ENCODE measurements at places on chromosomes 6 and 20. TPM values are rescaled to one million over a fixed set of nuclear protein-coding genes. Genes with fewer than 3 reads are reported as not detected.

Gene LY6G6C
- total RNA-seq, result not detected

Gene GSTA3
- not detected for total RNA-seq

- H3K36me3 ChIP-seq, result no peaks in the 10 kb centered on the region
- H3K27ac ChIP-seq, result no peak overlapping the region
- no peaks in the 10 kb centered on the region for H3K27me3 ChIP-seq
Observed at GRCh38 chr6:63269470-63269869, 50.3 kb downstream of the LGSN start.

DNA sequence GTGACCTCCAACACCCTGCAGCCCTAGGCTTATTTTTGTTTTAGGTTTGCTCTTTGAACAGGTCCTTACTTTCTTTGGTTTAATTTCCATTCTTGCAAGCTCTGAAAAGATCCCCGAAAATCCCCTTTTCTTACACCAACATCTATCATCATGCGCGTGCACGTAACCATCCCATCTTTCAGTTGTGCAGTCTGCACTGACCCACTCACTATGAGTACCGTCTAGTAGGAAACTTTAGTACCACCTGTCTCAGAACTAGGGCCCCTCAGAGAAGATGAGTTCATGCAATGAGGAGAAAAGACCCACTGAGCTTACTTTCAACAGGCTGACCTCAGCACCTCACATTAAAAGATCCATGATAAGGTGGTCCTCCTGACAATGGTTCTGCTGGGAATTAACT lies 120.6 kb upstream of the AGPAT4 start:
- H3K27me3 ChIP-seq, result no peaks in the 10 kb centered on the region
- H3K4me3 ChIP-seq, result no peak overlapping the region
- H3K4me1 ChIP-seq, result peaks cover 6% of the 10 kb centered on the region
- H3K27ac ChIP-seq, result no peak overlapping the region
- H3K36me3 ChIP-seq, result no peaks in the 10 kb centered on the region
- DNase-seq, result no peak

DNA sequence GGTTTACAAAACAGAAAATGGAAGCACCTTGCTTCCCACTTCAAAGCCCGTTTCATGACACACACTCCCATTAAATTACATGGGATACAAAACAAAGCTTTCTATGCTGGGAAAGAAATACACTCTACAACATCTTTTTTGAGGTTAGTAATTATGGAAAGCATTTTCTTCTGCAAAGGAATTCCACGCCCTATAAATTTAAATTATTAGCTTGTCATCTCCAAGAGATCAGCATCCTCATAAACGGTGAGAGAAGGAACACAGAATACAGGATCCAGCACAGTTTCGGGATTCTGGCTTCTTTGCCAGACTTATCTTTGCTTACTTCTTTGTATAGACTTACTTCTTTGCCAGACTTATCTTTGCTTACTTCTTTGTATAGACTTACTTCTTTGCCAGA lies 1.3 kb upstream of the SMPDL3A start:
- no peak overlapping the region for H3K4me3 ChIP-seq
- DNase-seq, result no peak
- no peaks in the 10 kb centered on the region for H3K36me3 ChIP-seq
- peaks cover 3% of the 10 kb centered on the region for H3K27me3 ChIP-seq

Gene PSORS1C2
- total RNA-seq, result not detected

- H3K4me3 ChIP-seq, result no peak overlapping the region
- H3K27ac ChIP-seq, result no peak overlapping the region
- DNase-seq, result no peak
- H3K4me1 ChIP-seq, result no peaks in the 10 kb centered on the region
- H3K36me3 ChIP-seq, result no peaks in the 10 kb centered on the region
Observed at GRCh38 chr6:84685983-84686584, 78.3 kb downstream of the TBX18 start.

- DNase-seq, result no peak
- no peaks in the 10 kb centered on the region for H3K27me3 ChIP-seq
- no peak overlapping the region for H3K4me3 ChIP-seq
- no peak overlapping the region for H3K27ac ChIP-seq
- H3K4me1 ChIP-seq, result no peaks in the 10 kb centered on the region
Observed at GRCh38 chr6:147567141-147567805, 58.8 kb downstream of the SAMD5 start.

GRCh38 chr6:157433678-157434081 lies 52.7 kb downstream of the ZDHHC14 start:
- no peak overlapping the region for H3K4me3 ChIP-seq
- H3K27me3 ChIP-seq, result no peaks in the 10 kb centered on the region
- no peak for DNase-seq
- H3K36me3 ChIP-seq, result no peaks in the 10 kb centered on the region

GRCh38 chr20:37914672-37915433 lies 11.9 kb downstream of the VSTM2L start:
- DNase-seq, result peak; percentile 12
- no peaks in the 10 kb centered on the region for H3K36me3 ChIP-seq

DNA sequence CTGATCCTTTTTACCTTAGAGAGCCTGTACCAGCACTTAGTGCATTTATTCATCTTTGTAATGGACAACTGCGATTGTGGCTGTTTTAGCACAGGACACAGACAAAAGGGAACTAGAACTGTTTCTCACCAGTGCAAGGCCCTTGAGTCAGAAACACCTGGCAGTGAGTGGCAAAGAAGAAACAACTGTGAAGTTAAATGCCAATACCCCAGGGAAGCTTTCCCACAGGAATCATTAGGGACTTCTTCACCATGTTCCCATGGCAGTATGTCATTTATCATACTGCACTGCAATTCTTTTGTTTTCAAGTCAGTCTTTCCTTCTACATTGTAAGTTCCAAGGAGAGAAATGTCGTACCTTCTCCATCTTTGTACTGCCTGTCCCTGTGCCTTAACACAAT lies 28.6 kb upstream of the CDYL start:
- H3K4me1 ChIP-seq, result no peaks in the 10 kb centered on the region
- H3K27ac ChIP-seq, result no peak overlapping the region
- H3K36me3 ChIP-seq, result no peaks in the 10 kb centered on the region
- no peak for DNase-seq
- no peaks in the 10 kb centered on the region for H3K27me3 ChIP-seq

Gene POPDC3
- total RNA-seq, result not detected

Gene BTNL2
- not detected for total RNA-seq

DNA sequence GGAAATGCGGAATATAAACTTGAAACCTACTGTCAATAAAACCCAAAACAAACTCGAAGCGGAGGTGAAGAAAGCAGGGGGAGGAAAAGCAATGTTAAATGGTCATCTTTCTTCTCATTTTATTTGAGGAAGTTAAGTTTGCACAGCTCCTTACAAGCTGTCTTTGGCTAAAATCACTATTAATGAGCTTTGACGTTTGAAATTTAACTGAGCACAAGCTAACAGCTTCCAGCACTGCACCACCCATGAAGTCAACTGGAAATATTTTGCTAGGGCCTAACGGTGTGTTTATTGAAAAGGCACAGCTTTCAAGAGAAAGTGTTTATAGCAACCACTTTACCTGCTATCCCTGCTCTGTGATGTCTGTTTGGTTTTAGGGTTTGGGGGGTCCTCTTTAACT lies 103.8 kb downstream of the PKHD1 start:
- H3K36me3 ChIP-seq, result no peaks in the 10 kb centered on the region
- DNase-seq, result no peak
- no peaks in the 10 kb centered on the region for H3K27me3 ChIP-seq
- no peak overlapping the region for H3K27ac ChIP-seq

Gene DNPH1
- 25.4 TPM for total RNA-seq

DNA sequence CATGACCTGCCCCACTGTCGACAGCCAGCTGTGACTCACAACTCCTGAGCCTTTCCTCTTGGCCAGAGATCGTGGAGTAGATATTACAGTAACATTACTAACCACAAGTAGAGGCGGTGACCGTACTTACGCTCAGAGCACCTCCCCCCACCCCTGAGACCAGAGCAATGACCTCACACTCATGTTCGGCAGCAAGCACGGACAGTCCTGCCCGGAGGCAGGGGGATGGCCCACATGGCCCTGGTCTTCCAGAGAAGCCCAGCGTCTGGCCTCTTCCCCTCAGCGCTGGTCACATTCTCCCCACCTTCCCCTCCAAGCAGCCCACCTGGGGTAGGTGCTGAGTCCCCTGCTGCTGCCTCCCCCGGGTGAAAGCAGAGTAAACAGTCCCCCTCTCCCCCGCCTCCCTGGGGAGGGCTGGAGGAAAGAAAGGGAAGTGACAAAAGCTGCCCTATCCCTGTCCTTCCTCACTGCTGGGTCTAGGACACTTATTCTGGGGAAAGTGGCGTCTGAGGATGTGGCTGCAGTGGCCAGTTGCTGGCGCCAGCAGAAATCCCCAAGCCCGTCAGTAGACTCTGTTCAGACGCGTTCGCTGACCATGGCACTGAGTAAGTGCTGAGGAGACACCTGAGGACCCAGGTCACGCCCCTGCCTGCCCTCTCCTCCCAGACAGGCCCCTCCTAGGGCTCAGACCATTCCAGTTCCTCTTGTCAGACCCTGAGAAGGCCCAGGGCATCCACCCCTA lies 68.5 kb downstream of the MRPL14 start:
- H3K4me3 ChIP-seq, result no peak overlapping the region
- no peaks in the 10 kb centered on the region for H3K27me3 ChIP-seq
- H3K4me1 ChIP-seq, result no peaks in the 10 kb centered on the region
- DNase-seq, result no peak
- no peaks in the 10 kb centered on the region for H3K36me3 ChIP-seq

Gene C6orf132
- total RNA-seq, result not detected

GRCh38 chr6:143963158-143963919 lies 44.7 kb downstream of the PLAGL1 start:
- H3K27me3 ChIP-seq, result no peaks in the 10 kb centered on the region
- H3K4me1 ChIP-seq, result no peaks in the 10 kb centered on the region
- H3K4me3 ChIP-seq, result no peak overlapping the region
- DNase-seq, result no peak
- no peaks in the 10 kb centered on the region for H3K36me3 ChIP-seq

DNA sequence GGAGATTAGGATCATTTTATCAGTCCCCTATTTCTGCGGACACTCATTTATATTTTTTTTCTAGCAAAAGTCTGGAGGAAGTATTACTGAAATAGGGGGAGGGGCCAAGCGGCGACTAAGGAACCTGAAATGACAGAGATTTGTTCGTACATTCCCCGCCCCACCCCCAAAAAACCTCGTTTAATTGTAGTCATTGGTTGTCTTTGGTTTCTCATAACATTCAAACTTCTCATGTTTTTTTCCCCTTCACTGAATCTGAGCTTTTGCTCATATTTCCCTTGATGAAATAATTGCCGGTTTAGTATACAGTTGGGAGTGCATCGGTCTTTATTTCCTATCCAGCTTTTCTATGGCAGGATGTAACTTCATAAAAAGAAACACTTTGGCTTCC lies 768 bp upstream of the FYN start:
- no peaks in the 10 kb centered on the region for H3K36me3 ChIP-seq
- H3K4me3 ChIP-seq, result peak overlapping the region; percentile 82
- peak overlapping the region; percentile 71 for H3K27ac ChIP-seq
- DNase-seq, result peak; percentile 71
- no peaks in the 10 kb centered on the region for H3K27me3 ChIP-seq

Gene SIRT5
- total RNA-seq, result 14.6 TPM

Gene TSBP1
- not detected for total RNA-seq

Gene TSPYL1
- 98.3 TPM for total RNA-seq

GRCh38 chr20:3190681-3191111 lies 13.8 kb downstream of the DDRGK1 start:
- H3K27me3 ChIP-seq, result no peaks in the 10 kb centered on the region
- H3K27ac ChIP-seq, result no peak overlapping the region
- no peak for DNase-seq
- H3K4me1 ChIP-seq, result no peaks in the 10 kb centered on the region
- peaks cover 67% of the 10 kb centered on the region for H3K36me3 ChIP-seq
- no peak overlapping the region for H3K4me3 ChIP-seq

DNA sequence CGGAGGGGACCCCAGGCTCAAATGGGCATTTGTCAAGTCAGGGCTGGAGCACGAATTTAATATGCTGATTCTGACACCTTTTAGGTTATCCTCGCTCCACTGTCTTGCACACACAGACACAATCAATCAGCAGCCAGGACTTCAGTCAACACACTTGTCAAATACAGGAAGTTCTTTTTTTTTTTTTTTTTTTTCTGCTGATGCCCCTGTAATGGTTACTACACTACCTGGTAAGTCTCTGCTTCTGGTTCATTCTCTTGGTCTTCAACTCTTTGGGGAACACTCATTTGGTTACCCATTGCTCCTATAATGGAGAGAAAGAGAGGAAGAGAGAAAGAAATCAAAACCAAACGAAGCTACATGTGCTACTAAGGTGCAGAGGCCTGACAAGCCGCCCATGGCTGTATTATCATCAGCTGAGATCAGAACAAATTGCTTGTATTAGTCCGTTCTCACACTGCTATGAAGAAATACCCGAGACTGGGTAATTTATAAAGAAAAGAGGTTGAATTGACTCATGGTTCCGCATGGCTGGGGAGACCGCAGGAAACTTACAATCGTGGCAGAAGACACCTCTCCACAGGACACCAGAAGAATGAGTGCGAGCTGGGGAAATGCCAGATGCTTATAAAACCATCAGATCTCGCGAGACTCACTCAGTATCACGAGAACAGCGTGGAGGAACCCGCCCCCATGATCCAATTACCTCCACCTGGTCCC lies 11.8 kb downstream of the BCAS1 start:
- no peak overlapping the region for H3K4me3 ChIP-seq
- H3K4me1 ChIP-seq, result no peaks in the 10 kb centered on the region
- H3K36me3 ChIP-seq, result no peaks in the 10 kb centered on the region

Gene SNAI1
- total RNA-seq, result 0.22 TPM

GRCh38 chr6:63267828-63268227 lies 52.0 kb downstream of the LGSN start:
- DNase-seq, result no peak
- no peaks in the 10 kb centered on the region for H3K36me3 ChIP-seq
- no peak overlapping the region for H3K27ac ChIP-seq
- H3K4me3 ChIP-seq, result no peak overlapping the region
- H3K4me1 ChIP-seq, result no peaks in the 10 kb centered on the region
- H3K27me3 ChIP-seq, result no peaks in the 10 kb centered on the region

Gene RIMS4
- not detected for total RNA-seq

Gene CRYBG1
- total RNA-seq, result 18.0 TPM

Gene GPR63
- 0.43 TPM for total RNA-seq

DNA sequence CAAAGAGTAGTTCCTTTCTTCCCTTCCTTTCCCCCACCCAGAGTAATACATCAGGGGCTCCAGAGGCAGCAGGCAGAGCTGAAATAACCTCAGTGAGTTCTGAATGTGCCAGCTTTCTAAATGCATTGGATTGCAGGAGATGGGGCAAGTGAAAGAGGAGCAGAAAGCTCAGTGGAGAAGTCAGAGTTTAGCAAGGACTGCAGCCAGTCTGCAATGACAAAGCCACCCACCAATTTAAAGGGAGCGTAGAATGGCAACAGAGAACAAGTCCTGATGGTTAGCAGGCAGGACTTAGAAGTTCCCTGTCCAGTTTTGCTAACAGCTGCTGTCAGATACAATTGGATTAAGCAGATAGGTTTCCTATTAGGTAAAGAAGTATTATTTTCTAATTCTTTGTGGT lies 203.4 kb upstream of the RIN2 start:
- no peak for DNase-seq
- H3K4me3 ChIP-seq, result no peak overlapping the region
- no peaks in the 10 kb centered on the region for H3K4me1 ChIP-seq
- no peaks in the 10 kb centered on the region for H3K36me3 ChIP-seq
- no peak overlapping the region for H3K27ac ChIP-seq

DNA sequence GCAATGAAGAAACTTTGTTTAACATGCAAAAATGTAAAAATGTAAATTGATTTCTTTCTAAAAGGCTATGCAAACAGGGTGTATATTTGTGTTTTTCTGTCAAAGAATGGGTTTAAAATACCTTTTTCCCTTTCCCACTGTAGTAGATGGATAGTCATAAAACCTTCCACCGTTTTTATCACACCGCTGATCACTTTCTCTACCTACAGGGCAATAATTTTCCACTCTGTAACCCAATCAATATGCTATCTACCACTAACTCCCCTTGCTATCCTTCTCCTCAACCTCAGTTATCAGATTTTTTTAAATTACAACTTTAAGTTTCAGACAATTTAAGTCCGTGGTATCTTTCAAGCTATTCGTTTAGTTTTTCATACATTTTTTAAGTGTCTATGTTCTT lies 91.4 kb upstream of the ARID1B start:
- H3K27ac ChIP-seq, result peak overlapping the region; percentile 100
- H3K36me3 ChIP-seq, result no peaks in the 10 kb centered on the region
- no peak for DNase-seq

Data from naive thymus-derived CD4-positive, alpha-beta T cell (primary cell).